SK-N-DZ (cell line): ENCODE measurements at places on chromosomes 16 and 17.

- no peak for DNase-seq
These were observed 359.9 kb upstream of the XYLT1 start for GRCh38 chr16:17830651-17831050.

GRCh38 chr17:74839990-74840852, 19.5 kb downstream of the GRIN2C start:
- peak; percentile 60 for DNase-seq

GRCh38 chr17:17541640-17542001, 45.4 kb upstream of the RASD1 start:
- no peak for DNase-seq

DNA sequence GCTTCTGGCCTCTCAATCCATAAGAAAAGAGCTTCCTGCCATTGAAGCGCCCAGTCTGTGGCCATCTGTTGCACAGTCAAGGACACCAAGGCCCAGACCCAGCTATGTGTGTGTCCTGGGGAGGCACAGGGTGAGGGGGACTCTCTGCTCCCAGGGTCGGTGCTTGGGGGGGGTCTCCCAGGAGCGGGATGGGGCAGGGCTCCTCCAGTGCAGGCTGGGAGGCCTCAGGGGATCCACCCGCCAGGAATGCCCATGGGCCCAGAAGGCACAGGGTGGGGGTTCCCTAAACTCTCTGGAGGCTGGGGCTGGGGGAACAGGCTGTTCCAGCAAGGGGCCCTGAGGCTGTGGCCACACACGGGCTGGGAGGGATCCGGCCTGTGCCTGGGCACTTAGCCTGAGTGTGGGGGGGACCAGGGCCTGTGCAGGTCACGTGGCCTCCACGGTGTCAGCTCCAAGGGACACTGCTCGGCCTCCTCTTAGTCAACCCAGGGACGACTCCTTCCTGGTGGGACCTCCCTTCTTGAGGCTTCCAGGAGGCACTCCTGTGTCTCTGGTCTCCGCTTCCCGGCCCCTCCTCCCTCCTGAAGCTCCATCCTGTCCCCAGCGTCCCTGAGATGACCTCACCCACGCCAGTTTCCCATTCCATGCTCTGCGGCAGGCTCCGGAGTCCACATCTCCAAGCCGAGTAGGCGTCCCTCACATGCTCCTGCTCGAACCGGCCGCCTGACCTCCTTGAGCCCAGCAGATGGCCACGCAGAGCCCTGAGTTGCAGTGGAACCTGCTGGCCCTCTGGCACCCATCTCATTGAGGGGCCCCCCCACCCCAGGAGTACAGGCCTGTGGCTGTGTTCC, 23.1 kb upstream of the BAHCC1 start:
- no peak for DNase-seq

- no peak for DNase-seq
These were observed 10.7 kb downstream of the SCGB1C2 start for GRCh38 chr17:147796-148740.

- no peak for DNase-seq
These were observed 18.4 kb upstream of the TMEM106A start for GRCh38 chr17:43193251-43193650.

GRCh38 chr17:68452724-68453290, 4.5 kb downstream of the WIPI1 start:
- DNase-seq, result no peak

GRCh38 chr16:82735673-82736091, 108.9 kb downstream of the CDH13 start:
- no peak for DNase-seq

- DNase-seq, result no peak
These were observed 57.5 kb downstream of the METRNL start for GRCh38 chr17:83136931-83137330.

DNA sequence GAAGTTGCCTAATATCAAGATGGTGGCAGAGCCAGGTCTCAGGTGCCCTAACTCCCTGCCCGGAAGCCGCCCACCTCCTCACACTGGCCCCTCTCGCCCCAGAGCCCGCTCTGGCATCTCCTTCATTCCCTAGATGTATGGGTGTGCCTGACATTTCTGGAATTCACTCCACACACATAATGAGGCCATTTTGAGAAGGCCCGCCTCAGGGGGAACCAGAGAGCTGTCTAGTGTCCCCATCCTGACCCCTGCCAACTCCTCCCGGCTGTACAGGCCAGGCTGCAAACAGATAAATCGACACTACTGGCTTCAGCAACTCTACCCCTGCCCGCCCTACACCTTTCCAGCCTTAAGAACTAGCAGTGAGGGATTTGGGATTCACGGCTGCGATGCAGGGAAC, 7.7 kb downstream of the WNT3 start:
- DNase-seq, result no peak
